ENCODE measurements at places on chromosomes 16 and 17.

DNA sequence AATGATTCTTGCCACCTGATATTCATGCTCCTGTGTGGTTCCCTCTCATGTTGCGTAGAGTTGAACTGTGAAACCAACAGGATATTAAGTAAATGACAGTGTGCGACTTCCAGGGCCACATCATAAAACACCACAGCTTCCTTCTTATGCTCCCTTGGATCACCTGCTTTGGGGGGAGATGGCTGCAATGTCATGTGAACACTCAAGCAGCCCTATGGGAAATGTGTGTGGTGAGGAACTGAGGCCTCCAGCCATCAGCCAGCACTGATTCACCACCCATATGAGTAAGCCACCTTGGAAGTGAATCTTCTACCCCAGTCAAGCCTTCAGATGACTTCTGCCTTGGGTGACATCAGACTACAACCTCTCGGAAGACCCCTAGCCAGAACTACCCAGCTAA, 427.5 kb downstream of the UTP18 start:
- DNase-seq = no peak

DNA sequence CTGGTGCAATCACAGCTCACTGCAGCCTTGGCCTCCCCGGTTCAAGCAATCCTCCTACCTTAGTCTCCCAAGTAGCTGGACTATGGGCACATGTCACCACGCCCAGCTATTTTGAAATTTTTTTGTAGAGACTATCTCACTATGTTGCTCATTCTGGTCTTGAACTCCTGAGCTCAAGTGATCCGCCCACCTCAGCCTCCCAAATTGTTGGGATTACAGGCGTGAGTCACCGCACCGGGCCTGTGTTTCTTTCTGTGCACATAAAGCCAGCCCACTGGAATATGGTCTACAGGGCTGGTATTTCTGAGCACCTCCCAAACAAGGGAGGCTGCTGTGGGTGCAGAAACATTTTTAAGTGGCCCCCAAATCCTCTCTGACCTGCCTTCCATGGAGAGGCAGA, 8.4 kb downstream of the TMEM95 start:
- no peak for DNase-seq

- no peak for DNase-seq
These were observed 62.2 kb downstream of the DHRS7C start for GRCh38 chr17:9729034-9729650.

GRCh38 chr16:10850478-10850850, 26.5 kb upstream of the CIITA start:
- DNase-seq = no peak

DNA sequence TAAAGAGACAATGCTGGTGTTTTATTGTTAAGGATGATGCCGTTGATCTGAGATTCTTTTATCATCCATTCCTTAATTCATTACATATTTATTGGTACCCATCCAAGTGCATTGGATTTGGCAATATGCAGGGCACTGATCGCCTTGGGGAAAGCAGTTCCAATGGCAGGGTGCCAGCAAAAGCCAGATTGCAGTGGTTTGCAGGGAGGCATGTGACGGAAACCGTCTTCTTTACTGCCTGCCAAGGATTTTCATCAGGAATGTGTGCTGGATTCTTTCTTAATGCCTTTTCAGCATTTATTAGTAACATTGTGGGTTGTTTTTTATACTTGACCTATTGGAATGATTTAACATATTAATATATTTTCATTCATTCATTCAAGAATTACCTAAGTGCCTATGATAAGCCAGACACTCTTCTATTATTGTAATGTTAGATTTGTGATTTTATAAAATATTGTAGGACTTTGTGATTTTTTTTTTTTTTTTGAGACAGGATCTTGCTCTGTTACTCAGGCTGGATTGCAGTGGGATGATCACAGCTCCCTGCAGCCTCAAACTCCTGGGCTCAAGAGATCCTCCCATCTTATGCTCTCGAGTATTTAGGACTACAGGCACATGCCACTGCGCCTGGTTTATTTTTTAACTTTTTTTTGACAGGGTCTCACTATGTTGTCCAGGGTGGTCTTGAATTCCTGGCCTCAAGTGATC, 93.4 kb upstream of the TNRC6A start:
- DNase-seq = no peak

GRCh38 chr16:85610059-85610445, 3.1 kb upstream of the GSE1 start:
- peak; percentile 60 for DNase-seq

DNA sequence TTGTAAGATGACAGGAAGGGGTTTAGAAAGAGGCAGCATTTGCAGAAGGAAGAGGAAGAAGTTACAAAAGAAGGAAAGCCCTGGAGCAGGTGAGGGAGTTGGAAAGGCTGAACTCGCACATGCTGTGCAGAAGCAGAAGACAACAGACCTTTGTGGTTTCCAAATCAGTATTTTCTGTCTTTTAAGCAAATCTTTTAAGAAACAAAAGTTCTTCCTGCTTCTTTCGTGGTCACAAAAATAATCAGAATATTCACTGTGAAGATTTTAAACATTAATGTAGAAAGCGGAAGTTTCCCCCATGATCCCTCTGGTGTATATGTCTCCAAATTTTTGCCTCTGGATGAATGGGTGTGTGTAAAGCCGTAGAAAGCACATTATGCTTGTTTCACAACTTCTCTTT, 25.8 kb downstream of the ZNRF1 start:
- DNase-seq = no peak

GRCh38 chr17:19295473-19296135, 58.4 kb downstream of the EPN2 start:
- no peak for DNase-seq

GRCh38 chr17:42182927-42183734, 2.1 kb downstream of the HCRT start:
- DNase-seq = no peak

DNA sequence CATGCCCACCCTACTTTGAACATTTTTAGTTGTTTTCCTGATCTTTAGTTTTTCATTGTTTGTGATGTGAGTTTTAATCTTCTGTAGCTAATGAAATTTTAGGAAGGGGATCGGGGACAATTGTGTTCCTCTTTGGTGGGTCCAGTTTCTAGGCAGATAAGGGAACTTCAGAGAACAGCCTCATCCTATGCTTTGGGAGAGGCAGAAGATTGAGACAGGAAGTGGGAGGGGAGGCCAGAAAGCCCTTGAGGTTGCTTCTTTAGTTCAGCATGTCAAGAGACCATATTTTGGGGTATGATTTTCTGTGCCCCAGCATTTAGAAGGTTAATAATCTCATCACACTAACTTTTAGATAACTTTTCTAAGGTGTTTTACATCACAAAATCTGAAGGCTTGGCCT, 191.0 kb downstream of the TANC2 start:
- DNase-seq = no peak

- DNase-seq = no peak
These were observed 436 bp upstream of the BRIP1 start for GRCh38 chr17:61863801-61864126.

GRCh38 chr16:65122724-65123395, 997 bp upstream of the CDH11 start:
- DNase-seq = no peak

- no peak for DNase-seq
These were observed 188.7 kb upstream of the AXIN2 start for GRCh38 chr17:65750166-65750565.

DNA sequence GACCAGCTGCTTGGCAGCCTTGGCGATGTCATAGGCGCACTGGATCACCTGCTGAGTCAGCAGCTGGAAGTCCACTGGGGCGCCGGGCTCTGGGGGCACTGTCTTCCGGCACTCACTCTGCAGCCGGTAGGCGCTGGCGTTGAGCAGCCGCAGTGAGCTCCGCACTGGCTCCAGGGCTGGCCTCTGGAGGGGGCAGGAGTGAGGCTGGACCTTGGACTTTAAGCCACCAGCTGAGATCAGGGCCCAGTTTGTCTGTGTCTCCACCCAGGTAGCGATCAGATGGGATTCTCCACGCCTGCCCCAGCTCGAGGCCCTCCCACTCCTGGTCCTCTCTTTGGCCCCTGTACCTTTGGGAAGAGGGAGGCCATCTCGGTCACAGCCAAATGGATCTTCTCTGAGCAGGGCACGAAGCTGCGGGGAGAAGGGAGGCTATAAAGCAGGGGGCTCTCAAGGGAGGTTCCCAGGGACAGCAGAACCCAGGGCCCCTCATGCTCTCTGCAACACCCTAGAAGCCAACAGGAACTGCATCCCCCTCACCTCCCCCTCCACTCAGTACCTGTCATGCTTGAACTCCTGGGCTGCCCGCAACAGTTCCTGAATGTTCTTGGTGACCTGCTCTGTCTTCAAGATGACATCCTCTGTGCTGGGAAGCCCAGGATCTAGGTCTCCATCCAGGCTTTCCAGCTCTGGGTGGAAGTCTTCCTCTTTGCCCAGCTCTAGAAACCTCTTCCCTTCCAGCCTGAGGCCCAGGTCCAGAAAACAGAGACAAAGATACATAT, 6.4 kb downstream of the TP53I13 start:
- DNase-seq = no peak

GRCh38 chr17:38724337-38724988, 5.7 kb upstream of the CISD3 start:
- DNase-seq = no peak

- DNase-seq = no peak
These were observed 120.4 kb downstream of the CBLN1 start for GRCh38 chr16:49161191-49161590.

- DNase-seq = no peak
These were observed 255.4 kb downstream of the PHKB start for GRCh38 chr16:47716571-47716970.

GRCh38 chr17:2136241-2136640, 81.3 kb downstream of the HIC1 start:
- DNase-seq = no peak

GRCh38 chr17:83153681-83154310, 74.4 kb downstream of the METRNL start:
- DNase-seq = peak; percentile 45

DNA sequence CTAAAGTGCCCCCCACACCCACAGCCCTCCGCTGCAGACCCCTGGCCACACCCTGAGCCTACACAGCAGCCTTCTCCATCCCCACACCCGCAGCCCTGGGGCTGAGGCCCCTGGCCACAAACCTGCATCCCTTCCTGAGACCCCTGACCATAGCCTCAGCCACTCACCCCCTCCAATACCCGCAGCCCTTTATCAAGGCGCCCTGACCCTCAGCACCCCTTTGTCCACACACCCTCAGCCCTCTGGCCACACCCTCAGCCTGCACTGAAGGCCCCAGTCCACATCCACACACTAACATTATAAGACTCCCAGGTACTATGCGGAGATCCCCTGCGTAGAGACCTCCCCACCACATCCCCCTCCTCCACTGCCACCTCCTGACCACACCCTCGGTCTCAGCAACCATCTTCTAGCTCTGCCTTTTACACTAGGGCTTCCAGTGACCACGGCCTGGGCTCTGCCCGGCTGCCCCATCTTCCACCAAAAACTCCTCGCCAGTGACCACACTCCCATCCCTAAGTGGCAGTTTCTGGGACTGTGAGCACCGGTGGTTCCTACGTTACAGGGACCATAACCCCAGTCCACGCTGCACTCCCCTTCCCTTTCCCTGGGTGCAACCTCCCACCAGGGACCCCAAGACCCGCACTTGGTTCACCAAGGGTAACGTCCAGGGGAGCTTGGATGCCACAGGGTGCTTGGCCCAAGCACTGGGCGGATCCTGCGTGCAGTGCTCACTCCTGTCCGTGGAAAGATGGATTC, 818 bp downstream of the TPPP3 start:
- DNase-seq = no peak

GRCh38 chr17:57874434-57875289, 24.8 kb upstream of the MRPS23 start:
- peak; percentile 68 for DNase-seq

DNA sequence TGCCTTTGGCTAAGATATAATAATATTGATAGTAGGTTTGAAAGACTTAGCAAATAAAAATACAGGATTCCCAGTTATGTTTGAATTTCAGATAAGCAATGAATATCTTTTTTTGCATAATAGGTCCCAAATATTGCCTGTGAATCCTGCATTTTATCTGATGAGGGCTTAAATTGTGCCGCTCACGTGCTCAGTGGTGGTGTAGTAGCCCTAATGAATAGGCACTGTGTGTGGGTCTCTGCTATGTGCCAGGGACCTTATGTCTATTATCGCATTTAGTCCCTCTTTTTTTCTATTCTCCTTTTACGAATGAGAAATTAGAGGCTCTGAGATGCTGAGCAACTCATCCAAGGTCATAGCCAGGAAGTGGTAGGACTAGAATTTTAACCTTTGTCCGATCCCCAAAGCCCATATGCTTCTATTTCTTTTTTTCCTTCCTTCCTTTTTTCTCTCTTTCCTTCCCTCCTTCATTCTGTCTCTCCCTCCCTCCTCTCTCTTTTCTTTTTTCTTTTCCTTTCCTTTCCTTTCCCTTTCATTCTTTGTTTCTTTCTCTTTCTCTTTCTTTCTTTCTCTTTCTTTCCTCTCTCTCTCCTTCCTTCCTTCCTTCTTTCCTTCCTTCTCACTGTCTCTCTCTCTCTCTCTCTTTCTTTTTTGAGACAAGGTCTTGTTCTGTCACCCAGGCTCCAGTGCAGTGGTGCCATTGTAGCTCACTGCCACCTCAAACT, 47.2 kb downstream of the RGS9 start:
- no peak for DNase-seq

DNA sequence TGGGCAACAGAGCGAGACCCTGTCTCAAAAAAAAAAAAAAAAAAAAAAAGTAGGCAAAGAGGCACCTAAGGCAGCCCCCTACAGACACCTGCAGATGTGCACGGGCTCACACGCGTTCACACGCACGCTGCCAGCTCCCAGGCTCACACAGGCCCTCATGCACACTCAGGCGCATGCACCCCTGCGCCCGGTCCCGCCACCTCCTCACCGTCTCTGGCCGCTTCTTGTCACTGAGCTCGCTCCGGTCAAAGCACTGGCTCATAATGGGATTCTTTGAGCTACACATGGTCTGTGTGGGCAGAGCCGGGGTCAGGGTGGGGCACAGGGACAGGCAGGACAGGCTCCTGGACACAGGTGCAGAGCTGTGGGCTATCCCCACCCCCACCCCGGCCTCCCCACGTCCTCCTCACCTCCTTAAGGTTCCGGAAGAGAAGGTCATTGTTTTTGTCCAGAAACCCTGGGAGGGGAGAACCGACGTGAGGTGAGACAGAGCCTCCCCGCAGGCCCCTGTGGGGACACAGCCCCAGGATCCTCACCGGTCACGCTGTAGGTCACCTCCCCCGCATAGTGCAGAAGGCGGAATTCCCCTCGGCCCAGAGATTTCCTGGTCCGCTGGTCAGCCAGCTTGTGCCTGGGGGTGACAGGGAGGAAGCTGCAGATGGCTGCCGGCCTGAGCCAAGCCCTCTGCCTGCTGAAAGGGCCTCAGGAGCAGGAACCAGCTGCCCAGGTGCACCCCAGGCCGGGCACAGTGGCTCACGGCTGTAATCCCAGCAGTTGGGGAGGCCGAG, 17.9 kb downstream of the MYO1C start:
- DNase-seq = no peak

GRCh38 chr16:83680980-83681379, 126.8 kb upstream of the HSBP1 start:
- no peak for DNase-seq
